ENCODE measurements at places on chromosomes 5 and 9.

GRCh38 chr9:95317119-95317892 lies at the start of gene FANCC:
Gene FANCC, minus strand, starts transcription at chr9:95317709. Its CDS starts 68,418 bp downstream, at chr9:95249291.
- H3K36me3 ChIP-seq: no peaks in the 10 kb centered on the region
- H3K4me1 ChIP-seq: peaks cover 41% of the 10 kb centered on the region
- H3K27ac ChIP-seq: peak within 1 kb of the TSS; percentile 99
- DNase-seq: peak; percentile 66

DNA sequence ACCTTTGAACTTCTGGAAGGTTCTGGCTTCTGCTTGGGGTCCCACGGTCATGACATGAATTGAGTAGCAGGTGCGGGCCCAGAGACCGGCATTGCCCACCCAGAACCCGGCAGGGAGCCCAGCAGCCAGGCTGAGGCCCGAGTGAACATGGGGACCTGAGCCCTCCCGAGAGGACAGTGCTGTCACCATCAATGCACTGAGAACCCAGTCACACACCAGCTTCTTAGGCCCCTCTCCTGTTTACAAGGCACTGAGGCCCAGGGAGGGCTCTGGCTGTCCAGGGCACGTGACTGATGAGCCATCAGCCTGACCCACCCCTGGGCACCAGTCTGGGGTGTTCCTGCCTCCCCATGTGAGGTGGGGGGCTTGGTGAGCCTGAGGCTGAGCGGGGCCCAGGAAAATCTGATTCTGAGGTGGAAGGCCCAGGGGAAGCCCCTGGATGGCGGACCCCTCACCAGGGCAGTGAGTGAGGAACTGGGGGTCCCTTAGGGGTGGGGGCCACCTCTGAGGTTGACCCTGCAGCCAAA lies 60.3 kb upstream of the RNU6ATAC start:
- H3K27me3 ChIP-seq: no peaks in the 10 kb centered on the region
- H3K36me3 ChIP-seq: no peaks in the 10 kb centered on the region
- no peaks in the 10 kb centered on the region for H3K4me1 ChIP-seq

GRCh38 chr5:178290376-178290775 lies 57.8 kb upstream of the PHYKPL start:
- no peaks in the 10 kb centered on the region for H3K4me1 ChIP-seq
- H3K36me3 ChIP-seq: no peaks in the 10 kb centered on the region
- DNase-seq: no peak
- peaks cover 4% of the 10 kb centered on the region for H3K27me3 ChIP-seq

- no peaks in the 10 kb centered on the region for H3K36me3 ChIP-seq
- no peak for DNase-seq
- H3K27ac ChIP-seq: no peak overlapping the region
- H3K4me3 ChIP-seq: no peak overlapping the region
- H3K4me1 ChIP-seq: no peaks in the 10 kb centered on the region
- H3K27me3 ChIP-seq: no peaks in the 10 kb centered on the region
Measured at GRCh38 chr5:113397046-113397445, 37.7 kb downstream of the TSSK1B start.

GRCh38 chr5:672329-673160 lies 20.6 kb downstream of the TPPP start:
- no peak for DNase-seq
- H3K27ac ChIP-seq: no peak overlapping the region
- H3K27me3 ChIP-seq: no peaks in the 10 kb centered on the region
